Testis (tissue), 5 donors: ENCODE measurements at places on chromosomes 1 and 21.
A peak's percentile ranks its signal among the peaks of the same experiment; 100 is the strongest.

DNA sequence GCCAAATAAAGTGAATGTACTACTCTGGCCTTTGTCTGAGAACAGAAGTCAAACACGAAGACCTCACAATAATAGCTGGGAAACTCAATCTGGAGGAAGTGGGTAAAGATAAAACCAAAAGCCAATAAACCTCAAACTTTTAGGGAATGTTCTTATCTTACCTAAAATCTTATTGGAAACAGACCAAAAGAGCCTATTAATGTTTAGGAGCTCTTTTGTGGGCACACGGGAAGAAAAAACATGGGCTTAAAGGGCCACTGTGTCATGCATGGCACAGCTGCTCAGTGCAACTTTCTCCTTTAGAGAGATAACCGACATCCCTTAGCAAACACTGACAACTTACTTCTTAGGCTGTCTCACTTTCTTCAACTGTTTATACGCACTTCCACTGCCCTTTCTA is 16.1 kb downstream of the EIF2B3 start:
- DNase-seq, result no peak

- no peak for DNase-seq
These were observed 8.7 kb downstream of the LAPTM5 start for GRCh38 chr1:30748699-30749401.

- no peak for DNase-seq
These were observed 18.3 kb downstream of the SPATA21 start for GRCh38 chr1:16418823-16419425.

DNA sequence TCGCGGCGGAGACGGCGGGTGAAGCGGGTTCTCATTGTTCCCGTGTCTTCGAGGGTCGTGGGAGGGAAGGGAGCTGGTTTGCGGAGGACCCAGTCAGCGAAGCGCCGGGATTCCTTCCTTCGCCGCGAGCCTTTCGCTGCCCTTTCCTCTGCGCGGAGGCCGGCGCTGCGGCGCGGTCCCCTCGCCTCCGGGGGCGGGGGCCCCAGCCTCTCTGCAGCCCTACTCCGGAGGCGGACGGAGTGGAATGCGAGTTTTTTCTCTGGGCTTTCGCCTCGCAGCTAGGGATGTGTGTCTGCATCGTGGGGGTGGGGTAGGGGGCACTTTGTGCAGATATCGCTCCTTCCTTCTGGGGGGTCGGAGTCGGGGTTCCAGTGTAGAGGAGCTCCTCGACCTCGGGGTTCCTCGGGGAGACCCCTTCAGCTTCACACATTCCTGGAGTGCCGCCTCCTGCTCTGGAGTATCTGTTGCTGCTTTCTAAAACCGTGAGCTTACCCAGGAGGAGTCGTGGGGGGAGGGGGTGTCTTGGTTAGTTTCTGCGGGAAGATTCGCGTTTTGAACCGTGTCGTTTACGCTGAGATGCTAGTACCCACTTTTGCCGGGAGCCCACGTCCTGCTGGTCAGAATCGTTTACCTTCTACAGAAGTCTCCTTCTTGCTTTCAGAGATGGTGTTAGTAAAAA is 595 bp downstream of the RNF2 start:
- DNase-seq, result peak; percentile 67
